ENCODE measurements at places on chromosomes 11 and 22.

- no peak for DNase-seq
Measured at GRCh38 chr11:100004541-100004940, 682.5 kb upstream of the ARHGAP42 start.

- no peak for DNase-seq
Measured at GRCh38 chr11:8243458-8243857, 20.2 kb downstream of the LMO1 start.

DNA sequence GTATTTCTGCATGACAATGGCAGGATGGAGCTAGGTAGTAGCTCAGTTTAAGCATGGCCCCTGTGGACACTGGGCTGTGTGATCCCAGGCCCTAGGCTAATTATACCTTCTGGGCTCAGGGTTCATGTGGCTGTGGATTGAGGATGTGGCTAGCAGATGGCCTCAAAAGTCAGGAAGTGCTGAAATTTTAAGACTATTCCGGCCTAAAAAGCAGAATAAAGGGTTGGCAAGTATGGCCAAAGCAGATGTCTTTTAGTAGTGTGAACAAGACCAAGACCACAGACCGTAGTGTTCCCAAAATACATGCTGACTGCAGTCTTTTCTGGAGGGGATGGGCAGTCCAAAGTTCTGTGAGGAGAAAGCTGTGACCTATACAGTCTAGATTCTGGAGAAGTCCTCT is 115.7 kb upstream of the RAG2 start:
- no peak for DNase-seq

GRCh38 chr22:44648085-44648820 is 53.8 kb upstream of the PRR5 start:
- no peak for DNase-seq

- no peak for DNase-seq
Measured at GRCh38 chr22:50260801-50261614, 475 bp downstream of the MAPK12 start.

DNA sequence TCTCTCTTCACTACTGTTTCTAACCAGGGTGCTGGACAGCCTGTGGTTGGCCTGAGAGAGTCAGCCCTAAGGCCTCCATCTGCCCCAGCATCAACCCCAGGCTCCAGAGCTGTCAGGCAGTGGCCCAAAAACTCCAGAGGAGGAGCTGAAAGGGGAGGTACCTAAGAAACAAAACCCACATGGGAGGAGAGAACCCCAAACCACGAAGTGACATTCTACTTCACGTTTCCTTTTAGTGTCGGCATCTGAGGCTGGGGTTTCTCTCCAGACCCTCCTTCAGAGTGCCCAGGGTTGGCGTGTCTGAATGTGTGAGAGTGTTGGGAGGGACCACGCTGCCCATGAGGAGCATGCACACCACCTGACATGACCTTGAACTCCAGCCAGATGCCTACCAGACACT is 69.8 kb upstream of the NNMT start:
- DNase-seq, result no peak

- no peak for DNase-seq
Measured at GRCh38 chr11:72629266-72629665, 45.0 kb downstream of the PDE2A start.

GRCh38 chr11:16179676-16180075 is 176.7 kb downstream of the SOX6 start:
- DNase-seq, result no peak

GRCh38 chr11:133957900-133958299 is 1.1 kb upstream of the IGSF9B start:
- DNase-seq, result no peak

DNA sequence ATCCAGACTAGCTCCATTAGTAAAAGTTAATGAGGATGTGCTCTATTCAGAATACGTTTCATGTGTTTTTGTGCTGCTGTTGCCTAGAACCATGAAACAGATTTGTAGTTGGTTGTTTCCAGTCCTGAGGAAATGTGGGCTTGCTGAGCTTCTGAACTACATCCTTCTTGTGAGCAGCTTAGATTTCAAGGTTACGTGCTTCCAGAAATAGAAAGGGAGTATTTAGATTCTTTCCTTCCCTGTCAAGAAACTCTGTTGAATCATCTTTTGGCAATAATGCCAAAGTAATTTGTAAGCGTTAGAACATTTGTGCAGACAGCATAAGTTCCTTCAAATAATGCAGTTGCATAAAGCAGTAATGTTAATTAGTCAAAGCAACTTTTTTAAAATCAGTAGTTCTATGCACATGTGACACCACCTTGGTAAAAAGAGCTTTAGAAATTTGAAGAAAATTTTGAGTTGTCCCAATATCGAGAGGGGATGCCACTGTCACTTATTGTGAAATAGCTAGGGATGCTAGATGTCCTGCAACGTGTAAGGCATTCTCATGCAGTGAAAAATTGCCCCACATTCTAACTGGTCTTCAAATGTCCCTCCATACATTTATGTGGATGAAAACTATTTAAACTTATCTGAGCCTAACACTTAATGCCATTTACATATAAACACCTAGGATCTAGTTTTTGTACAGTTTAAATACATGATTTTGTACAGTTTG is 169.6 kb downstream of the ETS1 start:
- DNase-seq, result no peak

GRCh38 chr11:7167976-7168740 is 79.4 kb downstream of the RBMXL2 start:
- no peak for DNase-seq

- no peak for DNase-seq
Measured at GRCh38 chr11:86940122-86940777, 14.9 kb downstream of the FZD4 start.

DNA sequence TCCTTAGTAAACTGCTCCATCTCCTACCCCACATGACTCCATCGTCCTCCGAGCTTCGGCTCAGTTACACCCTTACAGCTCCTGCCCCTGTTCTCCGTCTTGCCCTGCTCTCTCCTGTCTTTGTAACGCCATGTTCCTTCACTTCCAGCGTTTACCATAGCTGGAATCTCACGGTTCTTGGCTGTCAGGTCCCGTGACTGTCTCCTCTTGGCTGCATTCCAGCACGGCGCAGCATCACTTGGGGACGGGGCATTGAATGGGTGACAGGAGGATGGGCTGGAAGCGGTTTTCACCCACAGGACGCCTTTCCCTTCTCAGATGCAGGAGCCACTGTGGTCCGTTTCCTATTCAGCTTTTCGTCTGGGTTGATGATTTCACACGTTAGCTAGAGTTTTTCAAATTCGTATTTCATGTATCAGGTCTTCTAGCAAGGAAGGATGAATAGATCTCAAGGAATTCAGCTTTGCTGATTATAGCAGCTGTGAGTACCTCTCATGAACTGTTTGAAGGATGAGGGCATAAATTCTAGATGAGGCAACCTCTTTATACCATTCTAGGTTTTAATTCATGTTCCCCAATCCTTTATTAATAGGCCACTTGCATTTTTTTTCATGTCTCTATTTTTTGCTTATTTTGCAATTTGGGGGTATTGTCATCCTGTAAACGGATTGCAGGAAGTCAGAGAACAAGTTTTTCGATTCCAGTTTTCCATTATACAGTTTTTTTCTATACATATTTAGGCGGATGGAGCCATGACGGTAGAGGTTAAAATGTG is 29.1 kb downstream of the ZBED4 start:
- no peak for DNase-seq

GRCh38 chr11:78961937-78962701 is 387.5 kb upstream of the NARS2 start:
- DNase-seq, result no peak

DNA sequence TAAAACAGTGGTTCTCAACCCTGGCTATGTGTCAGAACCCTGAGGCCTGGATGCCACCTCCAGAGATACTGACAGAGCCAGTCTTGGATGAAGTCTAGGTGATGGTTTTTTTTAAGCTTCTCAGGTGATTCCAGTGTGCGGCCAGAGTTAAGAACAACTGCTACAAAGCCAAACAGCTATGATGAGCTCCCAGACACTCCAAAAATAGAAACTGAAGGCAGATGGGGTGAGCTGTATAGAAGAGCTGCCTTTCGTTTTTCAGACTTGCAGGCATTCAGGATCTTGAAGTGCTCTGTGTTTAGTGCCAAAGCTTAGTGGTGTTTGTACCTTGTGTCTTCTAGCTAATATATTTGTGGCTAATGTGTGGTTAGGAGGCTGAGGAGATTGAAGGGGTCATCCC is 14.2 kb downstream of the SCUBE2 start:
- no peak for DNase-seq

GRCh38 chr11:110431051-110431672 is 1.4 kb downstream of the FDX1 start:
- no peak for DNase-seq

- no peak for DNase-seq
Measured at GRCh38 chr11:67352546-67353316, 615 bp downstream of the POLD4 start.

- DNase-seq, result no peak
Measured at GRCh38 chr11:69443968-69444364, 37.5 kb upstream of the LINC01488 start.

DNA sequence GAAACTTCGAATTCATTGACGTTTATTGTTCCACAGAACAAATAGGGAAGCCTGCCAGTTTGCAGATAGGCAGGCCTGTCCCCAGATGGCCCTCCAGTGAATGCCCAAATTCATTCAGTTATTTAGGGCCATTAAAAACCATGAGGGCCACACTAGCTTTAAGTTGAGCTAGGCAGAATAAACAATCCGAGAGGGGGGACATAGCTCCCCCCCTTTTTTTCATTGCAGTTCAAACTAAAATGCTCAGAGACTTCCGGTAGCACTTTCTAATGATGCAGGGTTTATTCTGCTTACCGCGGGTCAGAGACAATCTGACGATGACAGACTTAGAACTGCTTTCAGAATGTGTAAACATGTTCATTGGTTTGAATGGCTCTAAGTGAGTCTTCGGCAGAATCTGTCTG is 72.0 kb downstream of the ZBTB16 start:
- no peak for DNase-seq

GRCh38 chr11:10050561-10050960 is 243.5 kb downstream of the SBF2 start:
- no peak for DNase-seq

DNA sequence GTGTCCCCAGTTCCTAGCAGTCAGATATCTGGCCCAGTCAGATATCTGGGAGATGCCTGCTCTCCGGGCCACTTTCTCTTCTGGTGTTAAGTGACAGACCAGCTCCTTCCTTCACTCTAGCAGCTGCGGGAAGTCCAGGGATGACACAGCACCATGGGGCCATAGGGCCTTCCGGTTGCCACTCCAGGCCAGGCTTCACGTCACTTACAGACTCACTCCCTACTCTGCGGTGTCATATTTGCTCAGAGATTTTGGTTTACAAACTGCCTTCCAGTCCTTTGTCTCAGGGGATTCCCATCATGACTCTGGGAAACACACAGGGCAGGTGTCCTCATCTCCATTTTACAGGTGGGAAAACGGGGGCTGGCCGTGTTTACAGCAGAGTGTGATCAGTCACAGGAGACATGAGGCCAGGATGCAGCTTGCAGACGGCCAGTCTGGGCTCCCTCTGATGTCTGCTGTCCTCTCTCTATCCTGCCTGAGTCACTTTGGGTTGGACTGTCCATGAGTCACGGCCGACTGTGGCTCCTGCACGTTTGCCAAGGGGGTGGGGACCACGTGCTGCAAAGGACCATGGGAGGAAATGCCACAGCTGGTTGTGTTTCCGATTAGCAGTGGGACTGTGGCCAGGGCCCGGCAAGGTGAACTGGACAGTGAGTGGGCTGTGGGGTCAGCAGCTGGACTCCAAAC is 8.2 kb upstream of the TBC1D22A start:
- peak; percentile 75 for DNase-seq

DNA sequence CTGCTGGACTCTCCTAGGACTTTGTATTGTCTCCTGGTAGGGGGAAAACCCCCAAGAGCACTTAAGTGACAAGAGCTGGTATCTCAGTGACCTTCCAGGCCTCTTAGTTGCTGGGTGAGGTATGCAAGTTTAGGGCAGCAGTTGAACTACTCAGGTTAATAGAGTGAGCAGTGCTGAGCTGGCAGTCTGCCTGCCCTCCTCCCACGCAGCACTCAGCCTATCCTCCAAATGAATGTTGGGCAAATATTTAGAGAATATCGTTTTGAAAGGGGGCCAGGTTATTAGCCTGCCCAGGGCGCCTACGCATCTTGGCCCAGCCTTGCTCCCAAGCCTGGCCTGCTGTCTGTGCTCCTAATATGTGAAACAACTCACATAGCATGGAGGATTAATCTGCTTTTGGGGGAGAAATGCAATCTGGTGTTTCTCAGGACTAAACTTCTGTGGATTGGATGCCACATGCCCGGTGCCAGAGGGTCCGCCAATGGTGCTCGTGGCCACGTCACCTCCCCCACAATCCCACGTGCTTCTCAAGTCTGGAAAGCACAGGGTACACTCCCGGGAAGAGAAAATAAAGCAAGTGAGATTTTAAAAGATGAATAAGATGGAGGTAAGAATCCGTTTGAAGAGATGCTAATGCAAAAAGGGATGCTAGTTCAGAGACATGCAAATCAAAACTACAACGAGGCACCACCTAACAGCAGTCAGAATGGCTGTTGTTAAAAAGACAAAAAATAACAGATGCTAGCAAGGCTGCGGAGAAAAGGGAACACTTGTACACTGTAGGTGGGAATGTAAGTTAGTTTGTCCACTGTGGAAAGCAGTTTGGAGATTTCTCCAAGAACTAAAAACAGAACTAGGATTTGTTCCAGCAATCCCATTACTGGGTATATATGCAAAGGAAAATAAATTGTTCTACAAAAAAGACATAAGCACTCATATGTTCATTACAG is 67.7 kb downstream of the SPON1 start:
- no peak for DNase-seq

- DNase-seq, result no peak
Measured at GRCh38 chr11:65613091-65613928, 711 bp downstream of the MAP3K11 start.

GRCh38 chr11:132788816-132789325 is 743.4 kb downstream of the OPCML start:
- DNase-seq, result no peak

- DNase-seq, result no peak
Measured at GRCh38 chr11:70603114-70603755, 204.9 kb downstream of the CTTN start.

GRCh38 chr11:8039530-8040260 is 41.3 kb upstream of the TUB start:
- DNase-seq, result no peak

GRCh38 chr11:125105926-125106325 is 5.5 kb downstream of the TMEM218 start:
- DNase-seq, result no peak

DNA sequence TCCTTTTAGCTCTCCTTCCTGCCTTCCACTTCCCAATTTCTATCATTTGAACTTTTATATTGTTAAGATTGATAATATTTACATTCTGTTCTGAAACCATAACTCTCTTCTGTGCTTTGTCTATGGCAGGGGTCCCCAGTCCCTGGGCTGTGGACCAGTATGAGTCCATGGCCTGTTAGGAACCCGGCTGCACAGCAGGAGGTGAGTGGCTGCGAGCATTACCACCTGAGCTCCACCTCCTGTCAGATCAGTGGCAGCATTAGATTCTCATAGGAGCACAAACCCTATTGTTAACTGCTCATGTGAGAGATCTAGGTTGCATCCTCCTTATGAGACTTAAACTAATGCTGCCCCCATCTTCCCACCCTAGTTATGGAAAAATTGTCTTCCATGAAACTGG is 48.4 kb upstream of the HEPHL1 start:
- DNase-seq, result no peak

- DNase-seq, result no peak
Measured at GRCh38 chr11:101346591-101346990, 217.0 kb upstream of the PGR start.
